ENCODE measurements at places on chromosomes 6 and 20. TPM values are rescaled to one million over a fixed set of nuclear protein-coding genes. Genes with fewer than 3 reads are reported as not detected.

- DNase-seq, result no peak
Observed at GRCh38 chr6:112086744-112087135, 542 bp downstream of the TUBE1 start.

DNA sequence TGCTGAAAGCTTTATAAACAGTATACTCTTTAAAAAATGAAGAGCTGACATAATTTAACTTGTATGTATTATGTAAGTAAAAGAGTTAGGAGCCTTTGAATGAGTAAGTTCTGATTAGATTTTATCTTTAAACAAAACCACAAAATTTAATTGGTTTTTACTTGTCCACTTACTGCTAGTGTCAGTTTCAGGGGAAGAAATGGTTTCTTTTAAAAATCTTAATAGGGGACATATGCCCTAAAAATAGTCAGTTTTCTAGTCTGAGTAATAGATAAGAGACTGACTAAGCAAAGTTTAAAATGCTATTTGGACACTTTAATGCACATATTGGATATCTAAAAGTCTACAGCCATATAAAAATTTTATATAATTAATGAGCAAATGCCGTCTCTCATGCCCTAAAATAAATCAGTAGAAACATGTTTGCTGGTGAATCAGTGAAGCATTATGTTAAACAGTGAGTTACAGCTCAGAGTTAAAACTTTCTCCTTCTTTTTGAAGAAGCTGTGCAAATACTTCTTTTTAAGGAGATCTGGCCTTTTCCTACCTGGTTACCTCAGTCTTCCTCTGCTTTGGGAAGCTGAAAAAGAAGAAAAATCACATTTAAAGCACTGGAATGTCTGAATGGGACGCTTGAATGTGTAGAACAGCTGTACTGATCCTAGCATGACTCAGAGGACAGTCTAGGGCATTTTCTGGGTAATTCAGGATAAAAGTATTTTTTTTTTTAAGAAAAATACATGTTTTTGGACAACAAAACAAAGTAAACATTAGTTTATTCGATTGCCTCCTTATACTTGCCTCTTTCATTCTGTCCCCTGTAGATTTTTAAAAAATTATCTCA lies 55.3 kb downstream of the CDH26 start:
- no peak for DNase-seq

DNA sequence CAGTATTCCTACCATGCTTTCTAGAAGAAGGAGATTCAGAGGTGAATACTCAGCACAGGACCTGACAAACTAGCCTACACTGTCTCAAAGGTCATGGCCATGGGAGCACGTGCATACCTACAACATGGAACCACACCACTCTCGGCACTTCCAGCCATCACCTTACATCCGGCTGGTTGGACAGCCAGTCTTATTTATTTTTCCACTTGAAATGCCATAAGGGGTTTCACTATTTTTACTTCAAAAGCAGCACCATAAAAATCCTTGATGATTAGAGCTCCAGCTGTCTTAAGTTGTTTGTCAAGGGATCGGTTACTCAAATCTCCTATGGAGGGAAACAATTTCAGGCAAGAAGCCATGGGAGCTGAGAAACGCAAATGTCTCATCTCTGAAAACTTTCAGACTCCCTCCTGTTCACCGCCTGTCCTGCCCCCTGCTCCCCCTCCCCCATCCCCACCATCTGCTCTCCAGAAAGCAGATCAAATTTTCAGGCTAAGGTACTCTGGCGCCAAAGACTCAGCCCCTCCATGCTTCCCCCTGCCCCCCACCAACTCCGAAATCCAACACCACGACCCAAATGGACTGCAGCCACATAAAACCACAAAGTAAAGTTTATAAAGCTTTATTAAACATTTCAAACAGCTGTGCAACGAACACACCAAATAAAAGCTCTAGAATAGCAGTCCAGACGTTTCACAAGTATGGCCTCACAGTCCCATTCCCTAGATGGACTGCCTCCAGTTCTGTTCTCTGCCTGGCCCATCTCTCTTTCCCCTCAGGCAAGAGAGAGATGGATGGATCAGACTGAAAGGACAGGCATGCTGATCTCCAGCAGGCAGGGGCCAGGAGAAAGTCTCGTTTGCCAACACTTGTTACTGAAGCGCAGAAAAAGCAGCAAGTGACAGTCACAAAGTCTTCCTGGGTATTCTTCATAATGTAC lies 4.0 kb upstream of the NNAT start:
- DNase-seq, result no peak

DNA sequence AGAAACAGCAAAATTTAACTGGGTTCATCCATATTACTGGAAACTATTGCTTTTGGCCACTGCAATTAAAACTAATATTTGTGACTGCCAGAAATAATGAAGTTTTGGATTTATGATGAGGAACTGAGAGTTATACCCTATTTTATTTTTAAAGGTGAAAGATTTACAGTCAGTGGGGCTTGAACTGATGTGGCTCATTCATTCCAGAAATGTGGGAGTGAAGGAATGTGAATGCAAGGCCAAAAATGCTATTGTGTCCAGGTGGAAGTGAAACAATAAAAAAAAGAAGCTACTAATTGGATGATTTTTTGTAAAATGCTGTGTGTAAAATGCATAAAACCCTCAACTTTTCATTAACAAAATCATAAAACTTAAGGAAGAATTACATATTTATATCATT lies 491.9 kb downstream of the COL12A1 start:
- no peak for DNase-seq

- DNase-seq, result no peak
Observed at GRCh38 chr6:108953681-108954080, 105.5 kb downstream of the ARMC2 start.

RAB44 gene
- not detected for total RNA-seq
